Activated CD4-positive, alpha-beta T cell treated with anti-CD3 and anti-CD28 coated beads, Interleukin-2, amount 10 ng/mL, durations not matched to agents 7 days and 5 days (primary cell): ENCODE measurements at places on chromosomes 13 and 19. TPM values are rescaled to one million over a fixed set of nuclear protein-coding genes. Genes with fewer than 3 reads are reported as not detected.

PCDH17 gene
- total RNA-seq = not detected

DNA sequence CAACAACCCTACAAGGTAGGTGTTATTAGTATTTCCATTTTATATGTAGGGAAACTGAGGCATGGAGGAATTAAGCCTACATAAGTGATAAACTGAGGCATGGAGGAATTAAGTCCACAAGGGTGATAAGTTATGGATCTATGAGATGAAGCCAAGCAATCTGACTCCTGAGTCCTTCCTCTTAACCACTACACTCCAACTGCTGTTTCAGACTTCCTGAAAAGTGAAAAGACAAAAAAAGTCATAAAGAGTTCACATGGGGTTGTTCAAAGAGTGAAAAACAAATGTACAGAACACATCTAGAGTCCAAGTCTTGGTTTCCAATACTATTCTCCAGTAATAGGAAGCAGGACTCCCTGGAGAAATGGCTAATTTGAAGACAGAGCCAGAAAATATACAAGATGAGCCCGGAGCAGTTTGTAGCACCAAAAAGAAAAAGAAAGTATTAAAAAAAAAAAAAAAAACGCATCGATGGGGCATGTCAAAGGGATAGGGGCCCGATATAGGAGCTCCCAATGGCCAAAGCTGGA lies 12.1 kb downstream of the CRYL1 start:
- no peak for DNase-seq

CCNA1 gene
- total RNA-seq = 0.50 TPM

GRCh38 chr19:1267477-1268225 lies 1.5 kb upstream of the CIRBP start:
- no peak for DNase-seq

DNA sequence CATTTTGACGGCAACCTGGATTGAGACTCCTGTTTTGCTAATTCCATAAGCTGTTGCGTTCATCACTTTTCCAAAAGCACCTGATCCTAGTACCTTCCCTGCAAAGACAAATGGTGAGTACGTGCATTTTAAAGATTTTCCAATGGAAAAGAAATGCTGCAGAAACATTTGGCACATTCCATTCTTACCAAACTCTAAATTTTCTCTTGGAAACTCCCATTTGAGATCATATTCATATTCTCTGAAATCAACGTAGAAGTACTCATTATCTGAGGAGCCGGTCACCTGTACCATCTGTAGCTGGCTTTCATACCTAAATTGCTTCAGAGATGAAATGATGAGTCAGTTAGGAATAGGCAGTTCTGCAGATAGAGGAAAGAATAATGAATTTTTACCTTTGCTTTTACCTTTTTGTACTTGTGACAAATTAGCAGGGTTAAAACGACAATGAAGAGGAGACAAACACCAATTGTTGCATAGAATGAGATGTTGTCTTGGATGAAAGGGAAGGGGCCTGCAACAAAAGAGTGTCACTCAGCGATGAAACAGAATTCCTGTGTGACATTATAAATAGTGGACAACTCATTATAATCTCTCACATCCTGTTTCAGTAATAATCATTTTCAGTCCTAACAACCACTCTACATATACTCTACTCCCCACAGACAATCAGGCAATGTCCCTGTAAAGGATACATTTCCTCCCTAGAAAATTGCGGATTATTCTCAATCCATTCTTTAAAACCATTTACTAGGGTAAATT lies 45.6 kb upstream of the URAD start:
- no peak for DNase-seq

- no peak for DNase-seq
Measured at GRCh38 chr13:74708629-74709028, 574.4 kb upstream of the KLF12 start.

DNA sequence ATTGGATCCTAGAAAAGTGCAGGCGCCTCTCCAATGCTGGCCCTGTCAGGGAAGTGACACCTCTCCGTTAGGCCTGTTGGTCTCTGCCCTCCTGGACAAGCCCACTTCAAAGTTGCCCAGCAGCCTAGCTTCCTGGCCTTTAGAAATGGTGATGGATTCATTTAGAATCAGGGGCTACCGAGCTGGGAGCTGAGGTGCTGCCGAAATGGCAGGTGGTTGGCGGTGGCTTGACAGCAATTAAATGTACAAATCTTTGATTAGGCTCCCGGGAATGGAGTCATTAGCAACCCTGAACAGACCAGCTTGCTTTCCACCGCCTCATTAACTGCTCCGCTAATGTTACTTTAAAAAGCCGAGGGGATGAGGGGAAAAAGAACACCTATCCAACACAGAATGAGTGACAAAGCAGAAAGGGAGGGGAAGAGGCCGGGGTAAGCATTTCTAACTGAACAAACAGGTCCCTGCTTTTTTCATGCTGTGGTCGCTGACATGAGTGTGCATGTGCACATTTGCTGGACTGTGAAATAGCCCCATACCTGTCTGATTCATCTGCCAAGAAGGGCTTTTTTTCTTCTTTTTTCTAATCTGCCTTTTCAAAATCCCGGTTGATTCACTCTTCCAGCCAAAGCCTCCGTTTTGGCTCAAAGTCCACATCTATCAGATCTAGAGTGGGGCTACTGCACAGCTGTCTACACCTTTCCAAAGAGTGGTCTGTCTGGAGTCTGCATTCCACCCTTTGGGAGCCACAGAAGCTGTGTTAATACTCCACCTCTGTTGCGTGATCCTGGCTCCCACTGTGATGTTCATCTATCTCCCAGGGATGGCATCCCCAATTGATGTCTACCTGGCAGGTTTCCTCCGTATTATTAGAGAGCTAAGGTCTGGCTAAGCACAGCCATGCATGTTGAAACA lies 431.9 kb downstream of the COG6 start:
- DNase-seq = no peak

RETN gene
- not detected for total RNA-seq

- no peak for DNase-seq
Measured at GRCh38 chr19:12617646-12618045, 6.9 kb downstream of the ZNF791 start.

DNA sequence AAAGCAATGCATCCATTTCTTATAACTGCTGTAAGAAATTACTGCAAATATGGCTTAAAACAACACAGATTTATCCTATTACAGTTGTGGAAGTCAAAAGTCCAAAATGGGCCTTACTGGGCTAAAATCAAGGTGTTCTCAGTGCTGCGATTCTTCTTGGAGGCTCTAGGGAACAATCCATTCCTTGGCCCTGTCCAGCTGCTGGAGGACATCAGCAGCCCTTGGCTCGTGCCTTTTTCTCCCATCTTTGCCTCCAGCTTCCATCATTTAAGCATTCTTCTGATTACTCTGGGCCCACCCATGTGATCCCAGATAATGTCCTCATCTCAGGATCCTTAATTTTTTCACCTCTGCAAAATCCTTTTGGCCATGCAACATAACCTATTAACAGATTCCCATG lies 607.1 kb downstream of the DCT start:
- DNase-seq = no peak

DNA sequence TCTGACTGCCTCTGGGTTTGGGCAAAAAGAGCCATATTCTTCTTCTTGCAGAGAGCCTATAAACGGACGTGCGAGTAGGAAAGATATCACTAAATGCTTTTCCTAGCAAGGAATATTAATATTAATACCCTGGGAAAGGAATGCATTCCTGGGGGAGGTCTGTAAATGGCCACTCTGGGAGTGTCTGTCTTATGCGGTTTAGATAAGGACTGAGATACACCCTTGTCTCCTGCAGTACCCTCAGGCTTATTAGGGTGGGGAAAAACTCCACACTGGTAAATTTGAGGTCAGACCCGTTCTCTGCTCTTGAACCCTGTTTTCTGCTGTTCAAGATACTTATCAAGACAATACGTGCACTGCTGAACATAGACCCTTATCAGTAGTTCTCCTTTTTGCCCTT lies 763.8 kb downstream of the SLITRK5 start:
- no peak for DNase-seq

- DNase-seq = no peak
Measured at GRCh38 chr19:35116072-35116801, 614 bp downstream of the FXYD3 start.

ZNF99 gene
- total RNA-seq = not detected

SYNGR4 gene
- total RNA-seq = not detected
